Stimulated activated CD4-positive, alpha-beta T cell treated with anti-CD3 and anti-CD28 coated beads, Interleukin-1b, Interleukin-23, amount 100 ng/mL, for 48 hours (primary cell): ENCODE measurements at places on chromosomes 16 and 17.
A peak's percentile ranks its signal among the peaks of the same experiment; 100 is the strongest.

- DNase-seq = no peak
These were observed 526 bp upstream of the BORCS6 start for GRCh38 chr17:8190506-8190905.

GRCh38 chr17:42174126-42174783, 6.7 kb downstream of the KCNH4 start:
- DNase-seq = no peak

GRCh38 chr16:24639769-24640168, 89.7 kb upstream of the TNRC6A start:
- no peak for DNase-seq

DNA sequence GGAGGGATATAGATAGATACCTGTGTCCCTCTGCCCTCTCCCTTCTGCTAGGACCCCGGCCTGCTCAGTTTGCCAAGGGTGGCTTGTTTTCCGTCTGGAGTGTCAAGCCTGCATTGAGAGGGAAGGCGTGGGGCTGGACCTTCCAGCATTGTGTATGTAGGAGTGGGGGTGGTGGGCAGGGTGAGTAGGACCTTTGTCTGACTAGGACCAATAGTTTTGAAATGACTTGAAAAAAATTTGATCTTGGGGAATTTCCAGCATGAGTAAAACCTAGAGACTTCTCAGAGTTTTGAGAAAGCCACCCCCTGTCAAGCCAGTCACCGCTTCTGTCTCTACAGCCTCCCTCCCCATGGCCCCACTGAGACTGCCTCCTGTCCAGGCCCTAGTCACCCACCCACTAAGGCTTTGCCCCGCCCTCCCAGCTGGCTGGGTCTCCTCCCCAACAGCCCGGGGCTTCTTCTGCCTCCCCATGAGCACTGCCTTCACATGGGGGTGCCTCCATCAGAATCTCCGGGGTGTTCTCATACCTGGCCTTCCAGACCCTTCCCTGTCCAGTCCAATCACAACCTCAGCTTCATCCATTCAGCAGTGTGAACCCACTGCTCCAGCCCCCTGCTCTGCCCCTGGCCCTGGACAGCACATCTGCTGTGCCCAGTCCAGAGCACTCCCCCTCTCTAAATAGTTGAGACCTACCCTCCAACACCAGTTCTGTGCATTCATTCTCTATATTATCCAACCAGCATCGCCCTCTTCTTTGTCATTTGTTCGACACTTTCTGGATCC, 207.0 kb downstream of the MSI2 start:
- DNase-seq = peak; percentile 92

DNA sequence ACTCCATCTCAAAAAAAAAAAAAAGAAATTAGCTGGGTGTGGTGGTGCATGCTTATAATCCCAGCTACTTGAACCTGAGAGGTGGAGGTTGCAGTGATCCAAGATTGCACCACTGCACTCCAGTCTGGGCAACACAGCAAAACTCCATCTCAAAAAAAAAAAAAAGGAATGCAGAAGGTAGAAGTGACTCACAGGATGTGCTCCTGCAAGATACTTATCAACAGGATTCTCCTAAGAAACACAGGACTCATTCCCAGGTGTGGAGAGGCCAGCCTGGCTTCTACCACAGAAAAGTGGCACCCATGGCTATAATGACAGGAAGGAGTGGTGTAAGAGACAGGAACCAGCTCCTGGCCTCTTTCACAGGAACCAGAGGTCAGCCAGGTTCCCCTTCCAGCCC, 13.8 kb downstream of the ELMO3 start:
- DNase-seq = no peak

GRCh38 chr17:47694581-47695428, 844 bp downstream of the TBKBP1 start:
- DNase-seq = peak; percentile 57

- DNase-seq = no peak
These were observed 787 bp downstream of the LHX1 start for GRCh38 chr17:36937959-36938565.

- DNase-seq = no peak
These were observed 6.8 kb upstream of the NSMCE1 start for GRCh38 chr16:27275394-27275793.

GRCh38 chr17:53949473-53950090, 126.9 kb downstream of the KIF2B start:
- no peak for DNase-seq

GRCh38 chr17:16947470-16947869, 24.4 kb downstream of the TNFRSF13B start:
- no peak for DNase-seq

- DNase-seq = peak; percentile 28
These were observed 122.3 kb downstream of the MRTFB start for GRCh38 chr16:14193316-14193871.

- DNase-seq = no peak
These were observed 107.8 kb downstream of the XYLT1 start for GRCh38 chr16:17362946-17363345.

DNA sequence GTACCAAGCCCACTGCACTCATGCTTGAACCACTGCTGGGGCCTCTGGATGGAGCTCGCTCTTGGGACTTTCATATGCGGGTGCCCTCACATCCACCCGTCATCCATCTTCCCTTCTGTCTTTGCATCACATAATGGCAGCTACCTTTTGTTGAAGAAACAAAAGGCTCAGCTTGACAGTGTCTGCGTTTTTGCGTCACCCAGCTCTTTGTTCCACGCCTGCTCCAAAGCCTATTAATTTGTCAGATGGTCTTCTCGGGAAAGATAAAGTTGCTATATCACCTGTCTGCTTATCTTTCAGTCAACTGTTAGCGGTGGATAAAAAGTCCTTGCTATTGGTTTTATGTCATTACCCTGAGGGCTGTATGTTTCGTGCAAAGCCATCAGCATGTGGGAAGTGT, 18.1 kb upstream of the BCO1 start:
- DNase-seq = no peak

GRCh38 chr17:62617894-62618472, 9.5 kb upstream of the MRC2 start:
- DNase-seq = no peak

GRCh38 chr16:69483611-69484010, 59.2 kb downstream of the CYB5B start:
- DNase-seq = no peak

GRCh38 chr17:82023447-82024241, 539 bp downstream of the LRRC45 start:
- DNase-seq = no peak

- peak; percentile 1 for DNase-seq
These were observed 6.4 kb downstream of the CIAO3 start for GRCh38 chr16:734208-734980.

- no peak for DNase-seq
These were observed 3.3 kb downstream of the HNF1B start for GRCh38 chr17:37741341-37742115.
